ENCODE measurements at places on chromosomes 7 and 10.

DNA sequence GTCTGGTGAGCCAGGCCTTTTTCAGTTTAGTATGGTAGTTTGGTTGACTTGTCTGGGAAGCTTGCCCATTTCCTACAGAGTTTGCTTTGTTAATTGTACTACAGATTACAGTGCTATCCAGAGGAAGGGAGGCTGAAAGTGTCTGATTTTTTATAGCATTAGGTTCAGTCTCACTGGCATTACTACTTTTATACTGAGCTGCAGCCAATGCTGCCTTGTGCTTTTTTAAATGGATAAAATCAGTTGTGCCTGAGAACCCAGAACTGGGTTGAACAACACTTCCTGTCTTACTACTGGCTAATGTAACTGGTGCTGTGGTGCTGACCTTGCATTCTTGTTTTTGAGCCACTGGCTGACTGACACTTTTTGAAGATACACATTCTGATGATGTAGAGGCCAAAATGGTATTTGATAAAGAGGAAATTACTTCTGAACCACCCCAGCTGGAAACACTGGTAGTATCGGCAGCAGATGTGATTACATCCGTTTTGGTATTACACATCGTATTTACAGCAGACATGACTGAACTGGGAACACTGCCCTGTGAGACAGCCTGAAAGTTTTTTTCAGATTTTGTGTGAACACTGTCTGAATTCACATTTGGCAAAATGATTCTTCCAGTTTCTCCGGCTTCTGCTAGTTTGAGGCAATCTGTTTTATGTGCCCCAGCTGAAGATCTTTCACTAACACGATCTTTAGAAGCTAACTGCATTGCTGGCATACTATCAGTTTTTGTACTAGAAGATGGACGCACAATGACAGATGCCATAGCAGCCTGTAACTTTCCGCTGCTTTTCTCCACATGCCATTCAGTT lies 74.1 kb downstream of the NRBF2 start:
- no peak for DNase-seq

GRCh38 chr7:4531236-4531635 lies 150.9 kb upstream of the FOXK1 start:
- no peak for DNase-seq

- DNase-seq: no peak
Observed at GRCh38 chr7:80392229-80393169, 119.4 kb downstream of the GNAT3 start.

DNA sequence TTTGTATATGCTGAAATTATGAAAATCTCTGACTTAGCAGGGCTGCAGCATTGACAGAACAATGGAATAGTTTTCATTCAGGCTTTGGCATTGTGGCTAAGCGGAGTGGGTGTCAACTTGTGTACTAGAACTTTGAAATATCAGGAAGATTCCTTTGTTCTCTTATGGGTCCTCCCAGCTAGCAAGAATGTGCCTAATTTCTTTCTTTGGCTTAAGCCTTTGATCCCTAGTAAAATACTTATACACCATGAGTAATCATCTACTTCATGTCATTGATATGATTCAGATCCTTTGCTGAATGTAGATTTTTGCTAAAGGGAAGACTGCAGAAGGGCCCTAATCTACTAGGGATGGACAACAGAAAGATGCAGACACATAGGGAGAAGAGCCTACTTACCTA lies 6.2 kb downstream of the AVL9 start:
- DNase-seq: no peak

DNA sequence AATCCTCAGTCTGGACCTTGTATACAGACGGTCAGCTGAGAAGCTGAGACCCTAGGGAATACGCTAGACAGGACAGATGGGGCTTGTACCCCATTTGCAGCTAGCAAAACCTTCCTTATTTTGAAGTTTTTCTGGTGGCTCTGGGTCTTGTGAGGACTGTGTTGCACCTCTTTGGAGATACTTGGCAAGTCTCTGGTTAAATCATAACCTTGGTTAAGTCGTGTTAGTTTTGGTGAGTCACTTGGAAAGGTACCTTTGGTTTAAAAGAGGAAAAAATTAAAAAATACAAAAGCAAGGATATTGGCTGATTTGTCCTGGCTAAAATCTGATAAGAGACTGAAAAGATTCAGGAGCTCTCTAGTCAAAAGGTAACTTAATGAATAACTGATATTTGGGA lies 140.6 kb downstream of the COBL start:
- no peak for DNase-seq

GRCh38 chr10:56928714-56929113 lies 567.7 kb upstream of the ZWINT start:
- DNase-seq: no peak

DNA sequence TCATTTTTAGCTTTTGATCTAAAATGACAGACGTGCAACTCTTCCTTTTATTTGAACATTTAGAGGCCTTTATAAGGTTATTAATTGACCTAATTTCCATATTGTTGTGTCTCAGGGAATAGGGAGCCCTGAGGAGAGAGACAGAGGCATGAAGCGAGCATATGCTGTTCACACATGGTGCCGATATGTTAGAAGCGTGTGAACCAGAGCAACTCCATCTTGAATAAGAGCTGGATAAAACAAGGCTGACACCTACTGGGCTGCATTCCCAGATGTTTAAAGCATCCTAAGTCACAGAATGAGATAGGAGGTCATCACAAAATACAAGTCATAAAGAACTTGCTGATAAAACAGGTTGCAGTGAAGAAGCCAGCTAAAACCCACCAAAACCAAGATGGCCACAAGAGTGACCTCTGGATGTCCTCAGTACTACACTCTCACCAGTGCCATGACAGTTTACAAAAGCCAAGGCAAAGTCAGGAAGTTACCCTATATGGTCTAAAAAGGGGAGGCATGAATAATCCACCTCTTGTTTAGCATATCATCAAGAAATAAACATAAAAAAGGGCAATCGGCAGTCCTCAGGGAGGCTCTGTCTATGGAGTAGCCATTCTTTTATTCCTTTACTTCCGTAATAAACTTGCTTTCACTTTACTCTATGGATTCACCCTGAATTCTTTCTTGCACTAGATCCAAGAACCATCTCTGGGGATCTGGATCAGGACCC lies 80.1 kb downstream of the SEC61G start:
- no peak for DNase-seq

GRCh38 chr7:29563590-29564495 lies at the start of gene PRR15:
PRR15 (plus strand) TSS chr7:29563835; CDS start chr7:29566330, 2,495 bp downstream.
- no peak for DNase-seq

- DNase-seq: no peak
Observed at GRCh38 chr10:94123258-94123995, 129.7 kb downstream of the PLCE1 start.

DNA sequence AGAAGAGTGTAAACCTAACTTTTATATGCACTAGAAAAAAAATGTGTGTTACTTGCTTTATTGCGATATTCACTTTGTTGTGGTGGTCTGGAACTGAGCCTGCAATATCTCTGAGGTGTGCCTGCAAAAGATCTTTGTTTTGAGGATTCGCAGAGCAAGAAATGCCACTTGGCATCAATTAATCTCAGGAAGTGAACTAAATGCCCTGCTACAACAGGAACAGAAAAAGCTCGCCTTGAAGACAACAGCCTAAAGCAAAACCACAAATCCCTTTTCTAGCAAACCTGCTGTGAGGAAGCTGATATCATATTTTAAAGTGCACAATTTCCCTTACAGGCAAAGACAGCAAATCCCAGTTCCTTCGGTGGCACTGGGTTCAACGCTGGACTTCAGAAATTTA lies 675.8 kb downstream of the KCNMA1 start:
- no peak for DNase-seq

Data from stimulated activated CD4-positive, alpha-beta T cell treated with anti-CD3 and anti-CD28 coated beads, Interleukin-1b, Interleukin-23, amount 100 ng/mL, for 48 hours (primary cell).